ENCODE measurements at places on chromosomes 7 and 10. TPM values are rescaled to one million over a fixed set of nuclear protein-coding genes. Genes with fewer than 3 reads are reported as not detected.

MACC1 gene
- not detected for total RNA-seq

DNA sequence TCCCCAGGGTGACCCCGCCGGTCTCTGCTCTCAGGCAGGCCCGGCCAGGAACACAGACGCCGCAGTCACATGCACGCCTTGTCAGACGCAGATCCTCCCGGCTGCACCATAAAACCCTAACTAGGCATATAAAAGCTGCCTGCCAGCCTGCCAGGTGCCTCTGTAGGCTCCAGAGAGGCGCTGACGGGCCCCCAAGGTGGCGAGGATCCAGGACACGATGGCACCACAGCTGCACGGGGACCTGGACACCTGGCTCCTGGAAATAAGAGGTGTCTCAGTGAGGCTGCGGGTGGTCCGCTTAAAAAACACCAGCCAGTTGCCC, 21.9 kb upstream of the GDF10 start:
- DNase-seq = no peak

- no peak for DNase-seq
Observed at GRCh38 chr7:10122551-10123100, 851.0 kb upstream of the PHF14 start.

- DNase-seq = no peak
Observed at GRCh38 chr7:135928136-135928535, 49.0 kb downstream of the MTPN start.

GRCh38 chr7:5514440-5515035, 90.9 kb upstream of the TNRC18 start:
- no peak for DNase-seq

MAT1A gene
- not detected for total RNA-seq

GRCh38 chr10:28139138-28139537, 140.3 kb upstream of the ODAD2 start:
- DNase-seq = no peak

GRCh38 chr7:149595078-149595477, 97.5 kb upstream of the ZNF746 start:
- DNase-seq = no peak

GRCh38 chr7:88357781-88358525, 51.3 kb upstream of the STEAP4 start:
- DNase-seq = no peak

GRCh38 chr10:29950391-29950790, 109.0 kb downstream of the JCAD start:
- no peak for DNase-seq

- no peak for DNase-seq
Observed at GRCh38 chr7:51961804-51962203, 645.2 kb upstream of the COBL start.

GRCh38 chr10:91006752-91007346, 86.0 kb upstream of the ANKRD1 start:
- no peak for DNase-seq

- no peak for DNase-seq
Observed at GRCh38 chr10:306007-306674, 170.9 kb downstream of the ZMYND11 start.

GRCh38 chr10:20714518-20714917, 182.6 kb downstream of the NEBL start:
- DNase-seq = no peak

GRCh38 chr7:134339475-134339874, 22.7 kb upstream of the SLC35B4 start:
- no peak for DNase-seq

GRCh38 chr7:52877240-52877639, 158.2 kb upstream of the POM121L12 start:
- DNase-seq = no peak

GRCh38 chr10:131750973-131751826, 149.6 kb upstream of the PPP2R2D start:
- DNase-seq = no peak

DNA sequence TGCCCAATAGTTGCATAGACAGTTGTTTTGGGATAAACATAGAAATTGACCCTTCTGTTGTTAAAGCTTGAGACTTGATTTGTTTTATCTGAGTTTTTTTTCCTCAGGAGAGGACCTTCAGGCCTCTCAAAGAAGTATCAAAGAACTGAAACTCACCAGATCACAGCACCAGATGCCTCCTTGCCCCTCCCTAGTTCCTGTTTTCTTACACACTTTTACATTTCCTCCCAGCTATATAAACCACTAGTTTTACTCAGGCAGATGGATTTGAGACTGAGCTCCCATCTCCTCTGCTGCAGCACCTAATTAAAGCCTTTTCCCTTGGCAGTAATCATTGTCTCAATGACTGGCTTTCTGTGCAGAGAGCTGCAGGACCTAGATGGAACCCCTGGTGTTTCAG, 150.6 kb upstream of the NRG3 start:
- no peak for DNase-seq
